ENCODE measurements at places on chromosomes 7 and 10.

DNA sequence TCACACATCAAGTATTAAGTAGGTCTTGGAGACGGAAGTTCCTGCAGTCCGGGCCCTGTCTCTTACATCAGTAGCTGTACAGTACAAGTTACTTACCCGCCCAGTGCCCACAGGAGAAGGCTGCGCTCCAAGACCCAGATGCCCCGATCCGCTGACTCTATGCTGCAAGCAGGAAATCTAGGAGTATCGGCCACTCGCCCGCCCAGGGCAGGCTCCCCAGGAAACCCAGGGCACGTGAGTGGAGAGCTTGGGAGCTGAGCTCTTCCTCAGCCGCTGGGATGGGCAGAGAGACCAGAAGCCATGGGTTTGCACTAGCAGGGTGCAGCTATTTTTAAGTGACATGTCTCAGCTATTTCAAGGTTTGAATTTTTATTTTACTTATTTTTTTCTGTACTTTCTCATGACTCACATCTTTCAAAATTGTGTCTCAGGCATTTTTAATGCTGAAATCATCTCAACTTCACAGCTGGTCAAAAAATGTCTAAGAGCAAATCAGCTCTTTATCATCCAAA, 1.9 kb upstream of the GPER1 start:
- no peak for DNase-seq

- no peak for DNase-seq
Measured at GRCh38 chr10:127990846-127991542, 84.1 kb downstream of the PTPRE start.

DNA sequence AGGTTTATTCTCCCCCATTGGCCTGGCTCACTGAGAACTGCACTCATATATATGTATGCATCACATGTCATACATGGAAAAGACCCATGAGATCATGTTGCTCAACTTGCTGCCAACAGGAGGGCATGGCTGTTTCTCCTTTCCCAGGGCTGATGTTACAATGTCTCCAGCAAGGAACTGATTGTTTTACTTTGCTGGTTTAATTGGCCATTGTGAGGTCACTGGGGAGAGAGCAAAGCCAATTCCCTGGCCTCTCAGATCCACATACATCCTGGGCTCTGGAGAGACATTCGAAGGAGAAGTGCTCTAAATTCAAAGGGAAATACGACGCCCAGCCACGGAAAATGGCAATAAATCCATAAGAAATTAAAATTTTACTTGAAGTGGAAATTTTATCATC, 287.8 kb downstream of the WDR11 start:
- no peak for DNase-seq

DNA sequence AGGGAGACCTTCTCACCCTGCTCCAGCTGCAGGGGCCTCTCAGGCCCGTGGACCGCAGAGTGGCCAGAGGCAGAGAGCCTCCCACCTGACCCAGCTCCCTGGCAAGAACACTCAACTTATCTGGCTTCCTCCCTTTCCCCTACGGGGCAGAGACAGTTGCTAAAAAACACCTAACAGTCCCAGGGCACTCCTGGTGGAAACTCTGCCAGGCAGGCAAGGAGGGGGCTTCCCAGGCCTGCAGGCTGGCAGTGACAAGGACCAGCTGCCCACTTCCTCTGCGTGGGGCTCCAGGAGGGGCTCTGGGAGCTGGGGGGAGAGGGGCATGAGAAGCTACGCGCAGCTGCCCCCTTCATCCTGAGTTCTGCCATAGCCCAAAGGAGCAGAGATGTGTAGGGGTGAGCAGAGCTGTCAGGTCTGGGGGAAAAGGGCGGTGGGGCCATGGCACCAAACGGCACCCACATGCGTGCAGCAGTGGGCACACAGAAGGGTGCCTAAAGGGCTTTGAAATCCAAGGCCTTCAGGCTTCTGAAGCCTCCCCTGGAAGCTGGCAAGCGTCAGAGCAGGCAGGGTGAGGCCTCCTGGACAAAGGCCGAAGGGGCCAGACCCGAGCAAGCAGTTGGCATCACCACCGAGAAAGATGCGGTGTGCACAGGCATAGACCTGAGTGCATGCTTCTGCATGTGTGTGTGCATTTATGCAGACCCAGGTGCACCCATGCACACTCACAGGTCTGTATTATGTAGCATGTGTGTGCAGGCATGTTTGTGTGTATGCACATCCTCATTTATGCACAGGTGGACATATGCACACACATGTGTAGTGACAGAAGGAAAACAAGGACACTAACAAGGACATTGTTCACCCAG, 14.4 kb downstream of the SPOCK2 start:
- no peak for DNase-seq

- DNase-seq: no peak
Measured at GRCh38 chr7:38796626-38797501, 112.1 kb downstream of the VPS41 start.

DNA sequence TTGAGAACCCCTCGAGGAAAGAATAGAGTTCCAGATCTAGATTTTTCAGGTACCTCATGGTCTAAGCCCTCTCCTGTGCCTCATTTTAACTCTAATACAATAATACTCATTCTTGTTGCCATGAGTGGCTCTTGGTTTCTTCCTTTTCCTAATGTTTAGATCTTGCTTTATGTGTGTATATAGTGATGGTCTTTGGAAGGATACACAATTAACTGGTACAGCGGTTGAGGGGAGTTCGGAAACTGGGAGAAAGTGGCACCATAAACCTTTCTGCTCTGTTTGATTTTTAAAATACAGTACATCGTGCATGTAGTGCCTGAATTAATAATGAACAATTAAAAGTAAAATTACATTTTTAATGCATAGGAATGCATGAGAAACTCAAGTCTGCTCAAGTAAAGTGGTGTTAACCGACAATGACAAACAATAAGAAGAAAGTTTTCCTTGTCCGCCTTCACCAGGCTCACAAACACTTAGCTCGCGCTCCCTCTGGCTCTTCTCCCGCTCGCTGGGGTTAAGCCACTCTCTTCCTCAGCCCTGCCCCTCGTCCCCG, 386 bp upstream of the EIF4EBP2 start:
- DNase-seq: no peak

DNA sequence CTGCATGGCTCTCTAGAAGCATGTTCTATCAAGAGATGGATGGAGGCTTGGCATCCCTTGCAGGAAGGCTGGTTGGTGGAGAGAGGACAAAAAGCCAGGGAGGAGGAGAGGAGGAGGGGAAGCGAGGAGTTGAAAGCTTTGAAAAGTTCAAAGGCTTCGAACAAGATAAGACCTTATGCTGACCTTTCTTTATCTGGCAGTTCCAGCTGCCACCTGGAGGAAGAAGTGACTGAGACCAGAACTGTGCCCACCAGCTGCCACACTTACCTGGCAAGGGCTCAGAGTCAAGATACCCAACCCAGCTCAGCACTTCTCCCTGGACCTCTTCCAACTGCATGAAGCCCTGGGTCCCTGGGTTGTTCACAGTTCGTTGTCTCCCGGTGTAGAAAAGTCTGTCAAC, 14.8 kb downstream of the CCL24 start:
- DNase-seq: no peak

GRCh38 chr7:8185926-8186683, 75.9 kb downstream of the ICA1 start:
- no peak for DNase-seq

GRCh38 chr7:92910976-92911375, 74.6 kb upstream of the CDK6 start:
- no peak for DNase-seq

GRCh38 chr10:47260505-47261111, 39.4 kb upstream of the GDF10 start:
- no peak for DNase-seq

DNA sequence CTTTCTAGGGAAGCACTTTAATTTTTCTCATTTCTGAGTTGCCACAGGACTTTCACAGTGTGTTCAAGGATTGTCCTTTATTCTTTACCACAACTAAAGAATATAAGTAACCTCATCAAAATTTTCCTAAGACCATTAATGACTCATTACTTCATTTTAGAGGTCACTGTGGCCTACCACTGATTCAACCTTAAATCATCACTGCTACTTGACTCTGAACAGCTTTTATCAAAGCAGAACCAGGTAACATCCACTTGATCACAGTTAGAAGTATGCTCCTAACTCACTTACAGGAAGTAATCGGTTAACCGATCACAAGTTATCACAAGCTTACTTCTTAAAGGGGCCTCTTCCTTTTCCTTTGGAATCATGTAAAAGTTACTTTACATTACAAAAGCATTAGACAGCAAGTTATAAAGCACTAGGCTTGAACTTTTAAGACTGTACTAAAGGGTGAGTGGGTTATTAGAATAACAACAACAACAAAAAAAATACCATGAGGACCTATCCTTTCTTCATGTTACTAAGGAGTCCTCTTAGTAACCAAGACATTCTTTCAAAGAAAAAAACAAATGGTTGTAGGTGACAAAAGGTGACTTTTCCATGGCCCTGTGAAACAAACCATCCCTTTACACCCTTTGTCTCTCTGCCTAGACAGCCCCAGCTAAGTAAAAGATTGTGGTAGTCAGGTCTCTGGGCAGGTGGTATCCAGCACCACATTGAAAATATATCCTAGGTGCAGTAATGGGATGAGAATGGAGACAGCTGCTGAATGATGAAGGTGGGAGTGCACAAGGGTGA, 40.0 kb upstream of the PDK4 start:
- DNase-seq: no peak

DNA sequence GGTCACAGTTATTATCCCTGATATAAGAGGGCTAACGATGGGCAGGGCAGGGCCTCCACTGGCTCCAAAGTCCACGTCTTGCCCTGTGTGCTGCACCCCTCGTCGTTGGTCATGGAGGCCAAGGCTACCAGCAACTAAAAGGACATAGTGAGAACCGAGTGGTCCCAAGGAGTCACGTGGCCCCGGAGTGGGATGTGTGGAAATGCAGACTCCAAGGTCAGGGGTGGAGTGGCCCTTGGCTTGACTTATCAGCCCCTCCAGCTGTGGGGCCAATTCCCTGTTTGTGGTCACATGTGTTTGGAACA, 30.7 kb downstream of the BTBD16 start:
- DNase-seq: no peak

DNA sequence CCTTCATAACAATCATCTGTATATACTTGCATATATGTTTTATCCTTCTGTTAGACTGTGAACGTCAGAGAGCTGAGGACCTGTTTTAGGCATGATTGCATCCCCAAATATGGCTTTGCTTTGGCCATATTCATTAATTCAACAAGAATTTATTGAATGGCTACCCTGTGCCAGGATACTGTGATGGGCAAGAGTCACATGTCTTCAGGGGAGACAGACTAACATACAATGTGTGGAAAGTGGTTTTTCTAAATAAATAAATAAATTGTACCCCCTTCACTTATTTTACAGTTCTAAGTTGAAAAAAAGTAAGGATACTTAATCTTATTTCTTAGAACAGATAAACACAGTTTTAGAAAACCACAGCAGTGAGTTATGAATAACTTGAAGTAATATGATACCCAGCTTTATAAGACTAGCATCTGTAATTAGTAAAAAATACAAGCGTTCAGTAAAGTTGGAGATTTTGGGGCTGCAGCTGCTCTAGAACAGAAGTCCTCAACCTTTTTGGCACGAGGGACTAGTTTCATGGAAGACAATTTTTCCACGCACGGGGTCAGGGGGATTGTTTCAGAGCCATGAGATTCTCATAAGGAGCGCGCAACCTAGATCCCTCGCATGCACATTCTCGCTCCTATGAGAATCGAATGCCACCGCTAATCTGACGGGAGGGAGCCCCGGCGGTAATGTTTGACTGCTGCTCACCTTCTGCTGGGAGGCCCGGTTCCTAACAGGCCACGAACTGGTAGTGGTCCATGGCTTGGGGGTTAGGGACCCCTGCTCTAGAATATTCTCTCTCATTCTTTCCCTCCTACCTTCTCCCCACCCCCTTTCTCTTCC, 89.4 kb upstream of the MTPN start:
- DNase-seq: no peak

GRCh38 chr7:151735851-151736402, 141.0 kb downstream of the PRKAG2 start:
- peak; percentile 81 for DNase-seq

GRCh38 chr10:113823389-113823788, 30.5 kb downstream of the DCLRE1A start:
- DNase-seq: no peak

- DNase-seq: no peak
Measured at GRCh38 chr10:132297526-132297925, 10.2 kb downstream of the STK32C start.

DNA sequence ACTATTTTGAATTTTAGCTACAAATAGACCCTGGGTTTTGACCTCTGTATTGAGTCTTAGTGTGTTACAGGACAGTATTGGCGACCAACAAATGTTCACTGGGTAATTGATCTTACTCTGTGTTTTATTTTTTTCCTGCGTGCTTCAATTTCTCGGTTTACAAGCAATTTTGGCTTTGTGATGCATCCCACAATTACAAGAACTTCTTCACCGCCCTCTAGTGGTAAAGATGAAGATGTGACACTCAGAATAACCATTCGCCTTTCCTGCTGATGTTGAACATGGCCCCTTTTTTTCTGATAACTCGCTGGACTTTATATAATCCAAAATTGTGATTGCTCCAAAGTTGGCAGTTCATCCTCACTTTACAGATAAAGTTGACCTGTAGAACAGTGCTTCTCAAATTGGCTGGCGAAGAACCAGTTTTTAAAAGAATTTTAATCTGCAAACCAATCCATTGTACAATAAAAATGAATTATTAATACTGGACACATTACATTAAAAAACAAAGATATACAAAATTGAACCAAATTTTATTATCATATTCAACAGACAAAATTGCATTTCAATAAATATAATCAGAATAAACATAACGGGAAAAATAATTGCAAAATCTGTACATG, 20.2 kb upstream of the SMC3 start:
- DNase-seq: no peak

- DNase-seq: no peak
Measured at GRCh38 chr10:79286318-79286951, 60.8 kb upstream of the PPIF start.

DNA sequence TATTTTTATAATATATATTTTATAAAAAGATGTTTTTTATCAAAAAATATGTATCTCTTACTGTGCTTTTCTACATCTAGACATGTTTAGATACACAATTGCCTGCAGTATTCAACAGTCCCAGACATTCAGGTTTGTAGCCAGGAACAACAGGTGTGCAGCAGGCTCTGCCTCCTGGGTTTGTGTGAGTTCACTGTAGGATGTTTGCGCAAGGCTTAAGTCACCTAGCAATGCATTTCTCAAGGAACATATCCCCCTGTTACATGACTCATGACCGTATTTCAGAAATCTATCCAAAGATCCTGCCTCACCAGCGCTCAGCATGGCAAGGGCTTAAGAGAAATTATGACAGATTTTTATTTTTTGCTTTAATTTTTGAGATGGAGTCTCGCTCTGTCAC, 41.5 kb downstream of the PITRM1 start:
- no peak for DNase-seq

- DNase-seq: no peak
Measured at GRCh38 chr7:2475678-2476015, 551 bp downstream of the GRIFIN start.
